Foreskin fibroblast (primary cell): ENCODE measurements at places on chromosomes 4 and X.

- DNase-seq, result no peak
These were observed 52.6 kb downstream of the ZFYVE28 start for GRCh38 chr4:2365913-2366210.

- no peak for DNase-seq
These were observed 207.0 kb downstream of the NSUN7 start for GRCh38 chr4:40956721-40957255.

DNA sequence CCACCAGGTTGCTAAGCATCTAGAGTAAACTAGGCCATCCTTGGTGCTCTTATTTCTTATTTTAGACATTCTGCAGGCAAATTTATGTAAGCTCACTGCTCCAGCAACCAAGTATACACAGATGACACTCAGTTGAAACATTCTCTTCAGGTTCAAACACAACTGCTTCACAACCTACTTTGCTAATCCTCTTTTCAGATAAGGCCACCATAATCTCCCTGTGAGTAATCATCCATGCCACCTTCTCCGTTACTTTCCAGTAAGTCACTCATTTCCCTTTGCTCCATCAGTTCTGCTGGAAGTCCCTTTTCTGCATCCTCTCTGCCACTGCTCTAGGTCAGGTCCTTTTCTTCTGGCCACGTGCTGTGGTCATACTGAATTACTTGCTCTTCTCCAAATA lies 120.2 kb upstream of the WDFY3 start:
- DNase-seq, result no peak

GRCh38 chrX:150332023-150332422 lies 31.1 kb upstream of the MAMLD1 start:
- DNase-seq, result no peak

DNA sequence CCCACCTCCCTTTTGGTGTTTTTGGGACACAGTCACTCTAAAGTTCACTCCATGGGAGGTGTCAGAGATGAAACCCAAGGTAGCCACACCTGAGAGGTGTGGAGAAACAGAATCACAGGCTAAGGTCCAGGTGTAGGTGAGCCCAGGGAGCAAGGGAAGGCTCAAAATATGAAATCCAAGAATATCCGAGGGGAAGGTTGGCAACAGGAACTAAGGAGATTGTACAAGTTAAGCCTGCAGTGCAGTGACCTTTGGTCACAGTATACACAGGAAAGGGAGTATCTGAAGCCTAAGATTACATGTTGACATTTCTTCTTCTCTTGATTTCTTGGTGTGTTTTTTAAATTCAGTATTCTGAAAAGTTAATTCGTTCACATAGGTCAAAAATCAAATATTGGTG lies 46.5 kb downstream of the PHF8 start:
- DNase-seq, result no peak

DNA sequence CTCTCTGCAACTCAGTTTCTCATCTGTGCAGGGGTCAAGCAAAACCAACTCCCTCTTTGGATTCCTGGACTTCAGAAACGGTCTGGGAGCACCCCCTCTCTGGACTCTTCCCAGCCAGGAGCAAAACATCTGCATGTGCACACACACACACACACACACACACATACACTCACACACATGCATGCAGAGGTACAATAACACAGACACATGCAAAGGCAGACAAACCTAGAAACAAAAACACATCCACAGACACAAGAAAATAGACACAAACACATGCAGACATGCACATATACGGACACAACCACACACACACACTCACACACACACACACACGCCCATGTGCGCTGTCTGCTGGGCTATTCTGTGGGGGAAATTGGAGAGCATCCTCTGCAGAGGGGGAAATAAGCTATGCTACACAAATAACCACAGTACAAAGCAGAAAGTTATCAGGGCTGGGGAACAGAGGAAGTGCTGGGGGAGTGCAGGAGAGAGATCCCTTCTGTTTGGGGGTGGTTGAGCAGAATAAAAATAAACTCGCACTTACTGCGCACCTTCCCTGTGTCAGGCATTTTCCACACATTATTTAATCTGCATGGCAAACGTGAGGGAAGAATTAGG lies 19.9 kb downstream of the IQSEC2 start:
- no peak for DNase-seq

DNA sequence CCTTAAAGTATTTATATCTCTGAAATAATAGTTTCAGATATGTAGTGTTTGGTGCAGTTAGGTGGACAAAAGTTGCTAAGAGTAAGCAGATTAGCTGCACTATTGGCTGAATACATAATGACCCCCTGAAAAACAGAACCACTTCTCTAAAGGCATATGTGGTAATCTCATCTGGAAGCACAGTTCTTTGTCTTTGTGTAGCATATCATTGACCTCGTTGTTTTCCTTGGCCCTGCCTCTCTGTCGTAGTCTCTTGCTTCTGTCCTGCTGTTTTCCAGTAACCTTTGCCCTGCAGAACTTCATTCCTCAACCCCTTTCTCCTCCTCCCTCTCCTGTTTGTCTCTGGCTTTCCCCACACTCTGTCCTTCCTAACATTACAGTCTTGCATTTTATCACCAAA lies 41.4 kb downstream of the JADE3 start:
- DNase-seq, result no peak

- DNase-seq, result no peak
These were observed 92.7 kb upstream of the RPL34 start for GRCh38 chr4:108527723-108528122.

DNA sequence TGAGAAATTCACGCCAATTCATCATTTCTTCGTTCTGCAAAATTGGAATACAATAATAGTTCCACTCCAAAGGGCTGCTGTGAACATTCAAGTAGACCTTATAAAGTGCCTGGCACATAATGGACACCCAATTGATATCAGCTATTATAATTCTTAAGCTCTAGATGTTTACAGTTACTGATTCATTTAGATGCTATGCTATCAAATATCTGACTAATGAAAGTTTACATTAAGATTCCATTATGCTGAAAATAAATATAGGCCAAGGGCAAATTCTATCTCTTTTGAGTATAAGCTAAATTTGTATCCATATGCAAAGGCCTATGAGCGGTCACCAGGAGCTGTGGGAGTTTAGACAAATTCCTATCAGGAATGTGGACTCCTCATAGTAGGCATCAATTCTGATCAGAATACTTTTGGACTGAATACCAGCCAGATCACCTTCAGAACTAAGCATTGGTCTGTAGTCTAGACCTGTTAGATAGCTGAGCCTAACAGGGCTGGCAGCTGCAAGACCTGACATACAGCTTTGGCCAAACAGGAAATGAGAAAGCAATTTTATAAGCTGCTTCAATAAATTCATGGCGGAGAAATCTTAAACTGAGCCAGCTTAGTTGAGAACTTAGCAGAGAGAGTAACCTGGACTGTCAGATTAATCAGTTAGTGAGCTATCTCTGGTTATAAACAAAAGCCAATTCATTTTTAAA lies 384.3 kb upstream of the ACTRT1 start:
- no peak for DNase-seq

- peak; percentile 62 for DNase-seq
These were observed 118.4 kb upstream of the WDR17 start for GRCh38 chr4:175947117-175947722.
